ENCODE measurements at places on chromosomes 2 and 18.

- DNase-seq: no peak
Measured at GRCh38 chr18:13514558-13514957, 211.8 kb downstream of the FAM210A start.

GRCh38 chr2:171490577-171490976 lies 31.7 kb upstream of the CYBRD1 start:
- DNase-seq: no peak

- no peak for DNase-seq
Measured at GRCh38 chr2:240644859-240645301, 19.6 kb downstream of the GPR35 start.

DNA sequence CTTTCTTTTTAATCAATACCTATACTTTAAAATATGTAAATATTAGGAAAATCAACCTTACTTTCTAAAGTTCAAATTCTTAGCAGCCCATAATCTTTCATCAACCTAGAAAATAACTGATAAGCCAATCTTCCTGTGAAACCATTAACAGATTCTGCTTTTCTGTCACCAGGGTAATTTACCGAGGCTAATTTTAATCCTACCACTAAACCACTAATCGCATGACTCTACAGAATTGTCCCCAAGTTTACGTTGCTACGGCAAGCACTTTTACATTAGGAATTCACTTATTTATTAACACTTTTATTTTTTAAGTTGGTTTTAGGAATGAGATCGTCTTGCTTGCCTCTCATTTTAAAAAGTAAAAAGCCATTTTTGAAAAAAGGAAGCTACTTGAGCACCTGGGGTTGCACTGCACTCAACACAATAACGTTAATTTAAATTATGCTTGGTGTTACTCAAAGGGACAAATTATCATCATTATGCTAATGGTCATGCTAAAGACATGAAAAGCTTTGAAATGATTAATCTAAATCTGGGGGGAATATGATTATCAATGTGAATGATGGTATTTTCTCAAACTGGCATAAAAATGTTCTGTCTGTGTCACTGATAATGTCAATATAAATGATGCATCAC lies 10.2 kb downstream of the ZNF516 start:
- no peak for DNase-seq

All from stimulated activated CD4-positive, alpha-beta T cell treated with anti-CD3 and anti-CD28 coated beads, Interleukin-1b, Interleukin-23, amount 100 ng/mL, for 48 hours (primary cell).